ENCODE measurements at places on chromosomes 6 and 20. TPM values are rescaled to one million over a fixed set of nuclear protein-coding genes. Genes with fewer than 3 reads are reported as not detected.

- DNase-seq: no peak
Observed at GRCh38 chr6:87807475-87807874, 105.4 kb upstream of the AKIRIN2 start.

- DNase-seq: no peak
Observed at GRCh38 chr20:31551163-31552081, 37.2 kb downstream of the HM13 start.

DNA sequence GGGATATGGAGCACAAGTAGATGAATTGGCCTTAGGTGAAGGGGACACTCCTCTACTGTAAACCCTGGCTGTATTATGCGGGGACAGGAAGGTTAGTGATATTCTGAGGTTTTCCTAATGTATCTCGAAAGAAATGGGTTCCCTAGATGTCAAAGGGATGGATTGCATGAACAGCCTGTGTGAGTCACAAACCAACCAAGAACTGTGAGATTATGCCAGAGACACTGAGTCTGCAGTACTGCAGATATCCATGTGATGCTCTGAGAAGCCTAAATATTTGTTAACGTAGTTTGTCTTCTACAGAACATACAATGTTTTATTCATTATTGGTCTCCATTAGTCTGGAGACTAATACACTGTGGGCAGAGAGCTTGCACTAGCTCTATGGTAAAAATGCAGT is 182.2 kb downstream of the AKAP7 start:
- no peak for DNase-seq

HLA-DMA gene
- 4.9 TPM for polyA plus RNA-seq

EXOC2 gene
- polyA plus RNA-seq: 27.1 TPM

- no peak for DNase-seq
Observed at GRCh38 chr20:45105317-45105716, 4.4 kb upstream of the KCNS1 start.

GRCh38 chr6:47069156-47069555 is 27.0 kb upstream of the ADGRF1 start:
- no peak for DNase-seq

DCDC2 gene
- polyA plus RNA-seq: 0.05 TPM

DNA sequence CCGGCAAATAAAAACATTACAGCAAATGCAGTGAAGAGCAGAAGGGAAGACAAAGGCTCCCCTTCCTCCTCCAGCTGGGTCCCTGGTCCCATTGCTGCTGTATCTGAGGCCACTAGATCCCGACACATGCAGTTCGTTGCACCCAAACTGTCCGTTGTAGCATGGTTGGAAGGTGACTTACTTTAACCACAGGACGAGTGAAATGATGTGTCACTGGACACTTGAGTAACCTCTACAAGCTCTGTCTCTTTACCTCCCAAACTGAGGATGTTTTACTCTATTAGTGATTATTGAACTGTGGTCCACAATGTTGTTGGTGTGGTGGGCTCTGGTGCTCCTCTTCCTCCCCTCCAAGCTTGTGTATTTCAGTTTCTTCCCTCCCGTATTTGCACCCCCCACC is 46.2 kb upstream of the ARMH2 start:
- no peak for DNase-seq

TINAG gene
- polyA plus RNA-seq: 0.09 TPM

- no peak for DNase-seq
Observed at GRCh38 chr6:86936834-86937218, 502 bp upstream of the HTR1E start.

DNA sequence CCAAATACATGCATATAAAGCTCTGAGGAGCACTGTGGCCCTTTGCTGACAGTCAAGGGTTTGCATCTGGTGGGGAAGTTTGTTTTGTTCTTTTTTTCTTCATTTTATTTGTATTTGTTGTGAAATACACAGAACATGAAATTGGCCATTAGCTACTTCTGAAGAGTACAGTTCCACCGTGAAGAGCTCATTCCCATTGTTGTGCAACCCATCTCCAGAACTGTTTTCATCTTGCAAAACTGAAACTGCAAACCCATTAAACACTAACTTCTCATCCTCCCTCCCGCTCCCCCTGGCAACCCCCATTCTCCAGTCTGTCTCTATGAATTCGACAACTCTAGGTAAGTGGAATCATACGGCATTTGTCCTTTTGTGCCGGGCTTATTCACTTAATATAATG is 231.3 kb downstream of the TFAP2C start:
- DNase-seq: no peak

GRCh38 chr20:17023806-17024205 is 203.0 kb upstream of the PCSK2 start:
- no peak for DNase-seq

DNA sequence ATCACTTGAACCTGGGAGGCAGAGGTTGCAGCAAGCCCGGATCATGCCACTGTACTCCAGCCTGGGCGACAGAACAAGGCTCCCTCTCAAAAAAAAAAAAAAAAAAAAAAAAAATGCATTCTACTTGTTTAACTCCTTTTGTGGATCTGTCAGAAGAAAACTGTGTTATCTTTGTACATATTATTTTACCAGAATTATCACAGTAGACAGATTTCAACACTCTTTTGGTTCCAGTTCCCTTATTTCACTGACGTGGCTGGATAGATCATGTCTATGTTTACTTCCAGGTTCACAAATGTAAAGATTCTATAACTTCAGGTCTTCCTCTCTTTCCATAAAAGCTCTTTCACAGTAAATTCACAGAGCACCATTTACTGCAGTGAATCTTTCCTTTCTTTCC is 18.4 kb downstream of the NUDT3 start:
- no peak for DNase-seq

EMILIN3 gene
- 28.2 TPM for polyA plus RNA-seq

DNA sequence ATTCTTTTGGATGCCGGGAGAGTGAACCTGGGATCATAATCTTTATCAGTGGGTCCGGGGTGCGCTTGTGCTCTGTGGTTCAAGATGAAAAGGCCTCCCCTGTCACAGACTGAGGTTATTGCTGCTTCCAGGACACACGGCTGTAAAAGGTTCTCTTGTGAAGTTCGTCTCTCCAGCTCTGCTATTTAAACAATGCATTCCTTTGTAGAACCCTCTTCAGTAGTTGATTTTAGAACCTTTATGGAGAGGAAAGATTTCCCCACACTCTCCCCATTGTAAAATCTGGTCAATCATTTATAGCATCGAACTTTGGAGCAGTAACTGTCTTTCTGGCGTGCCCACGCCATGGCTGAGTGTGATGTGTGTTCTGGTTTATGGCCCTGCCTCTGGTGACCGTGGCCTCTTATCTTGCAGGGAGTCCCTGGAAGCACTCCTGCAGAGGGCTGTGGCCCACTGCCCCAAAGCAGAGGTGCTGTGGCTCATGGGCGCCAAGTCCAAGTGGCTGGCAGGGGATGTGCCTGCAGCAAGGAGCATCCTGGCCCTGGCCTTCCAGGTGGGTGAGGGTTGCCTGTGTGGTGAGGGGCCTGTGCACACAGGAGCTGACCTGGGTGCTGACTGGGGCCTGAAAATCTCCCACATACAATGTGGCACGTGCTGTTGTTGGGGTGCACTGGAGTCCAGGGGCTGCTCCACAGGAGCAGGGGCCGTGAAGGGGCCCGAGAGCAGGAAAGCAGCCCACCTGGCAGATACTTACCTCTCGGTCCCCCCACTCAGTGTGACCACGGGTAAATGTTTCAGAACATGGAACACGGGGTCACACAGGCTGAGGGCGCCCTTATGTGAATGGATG is 11.6 kb upstream of the C20orf204 start:
- DNase-seq: no peak

- DNase-seq: no peak
Observed at GRCh38 chr6:137690034-137690433, 177.0 kb upstream of the TNFAIP3 start.

DNA sequence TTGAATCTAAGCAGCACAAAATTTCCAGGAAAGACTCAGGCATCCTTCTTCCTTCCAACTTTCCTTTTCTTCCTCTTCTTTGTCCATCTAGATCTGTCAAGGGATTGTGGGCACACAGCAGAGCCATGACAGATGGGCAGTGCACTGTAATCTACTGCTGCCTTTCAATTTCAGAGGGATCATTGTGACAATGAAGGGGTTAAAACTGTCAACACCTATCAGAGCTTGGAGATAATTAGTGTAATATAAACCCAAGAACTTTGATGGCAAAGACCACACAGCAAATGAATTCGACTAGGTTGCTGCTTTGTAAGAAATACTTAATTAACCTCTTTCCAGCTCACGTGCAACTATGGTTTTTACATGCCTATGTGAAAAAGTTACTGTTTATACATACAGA is 55.0 kb downstream of the SAMD5 start:
- no peak for DNase-seq

IFT52 gene
- 29.6 TPM for polyA plus RNA-seq

- no peak for DNase-seq
Observed at GRCh38 chr6:149147938-149148718, 169.4 kb upstream of the TAB2 start.

GRCh38 chr6:77095936-77096627 is 367.2 kb downstream of the HTR1B start:
- no peak for DNase-seq

GRCh38 chr6:100889351-100889750 is 8.2 kb upstream of the ASCC3 start:
- DNase-seq: no peak

GINS1 gene
- polyA plus RNA-seq: 8.5 TPM

- DNase-seq: no peak
Observed at GRCh38 chr6:32110632-32111031, 1.5 kb upstream of the TNXB start.

IPCEF1 gene
- polyA plus RNA-seq: 2.0 TPM

TLDC2 gene
- polyA plus RNA-seq: 0.27 TPM

TMEM200A gene
- 13.5 TPM for polyA plus RNA-seq

DNA sequence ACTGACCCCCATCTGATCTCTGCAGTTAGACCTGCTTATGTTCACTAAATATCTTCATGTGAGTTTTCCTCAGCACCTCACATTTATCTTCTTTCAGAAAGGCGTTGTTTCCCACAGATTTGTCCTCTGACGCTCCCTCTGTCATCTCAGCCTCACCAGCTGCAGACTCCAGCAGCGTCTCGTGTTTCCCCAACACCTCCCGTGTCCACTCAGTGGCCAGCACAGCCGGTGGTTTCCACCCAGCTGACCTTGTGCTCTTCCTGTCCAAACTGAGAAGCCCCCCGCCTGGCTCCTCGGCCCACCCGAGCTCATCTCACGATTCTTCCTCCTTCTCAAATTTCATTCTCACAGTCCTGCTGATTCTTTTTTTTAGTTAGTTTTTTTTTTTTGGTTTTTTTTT is 12.5 kb downstream of the ERMARD start:
- DNase-seq: no peak

DNA sequence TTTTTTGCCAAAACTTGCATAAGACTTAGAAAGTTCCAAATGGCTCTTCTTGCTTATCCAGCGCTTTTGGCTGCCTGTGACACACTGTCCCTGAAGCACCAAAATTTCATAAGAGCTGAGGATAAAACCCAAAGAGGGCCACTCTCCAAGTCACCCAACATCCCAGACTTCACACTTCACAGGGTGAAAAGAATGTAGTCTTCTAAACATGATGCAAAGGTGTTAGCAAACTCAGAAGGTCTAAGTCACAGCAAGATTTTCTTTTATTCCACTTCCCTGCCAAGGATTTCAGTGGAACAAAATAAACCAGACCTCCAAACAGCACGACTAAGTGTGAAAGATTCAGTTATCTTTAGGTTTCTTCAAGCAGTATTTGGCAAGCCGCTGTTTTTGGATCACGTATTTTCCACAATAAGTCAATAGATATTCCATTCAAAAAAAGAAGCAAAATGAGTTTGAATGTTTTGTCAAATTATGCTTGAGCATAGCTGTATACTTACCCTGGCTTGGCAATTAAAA is 44.6 kb upstream of the CD93 start:
- no peak for DNase-seq

- no peak for DNase-seq
Observed at GRCh38 chr20:9342651-9343050, 171.7 kb upstream of the LAMP5 start.

DNA sequence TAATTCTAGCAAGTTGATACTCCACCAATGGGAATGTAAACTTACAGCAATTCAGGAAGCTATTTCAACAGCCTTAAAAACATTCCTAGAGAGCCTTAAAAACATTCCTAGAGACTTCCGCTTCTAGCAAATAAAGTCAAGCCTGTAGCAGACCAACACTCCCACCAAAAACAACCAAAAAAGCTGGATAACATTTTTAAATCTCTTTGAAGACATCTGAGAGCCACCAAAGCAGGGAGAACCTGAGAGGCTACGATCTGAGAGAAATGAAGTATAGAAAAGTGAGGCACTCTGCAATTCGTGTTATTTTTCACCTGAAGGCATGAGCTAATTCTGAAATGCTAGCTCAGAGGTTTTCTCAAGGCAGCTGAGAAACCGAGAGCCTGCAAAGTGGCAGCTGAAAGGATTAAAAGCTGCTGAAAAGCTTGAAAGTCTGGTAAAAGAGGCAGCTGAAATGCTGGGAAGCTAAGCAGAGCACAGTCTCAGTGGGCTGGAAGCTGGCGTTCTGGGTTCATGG is 20.9 kb downstream of the GPR63 start:
- DNase-seq: no peak

MCCD1 gene
- polyA plus RNA-seq: not detected

DNA sequence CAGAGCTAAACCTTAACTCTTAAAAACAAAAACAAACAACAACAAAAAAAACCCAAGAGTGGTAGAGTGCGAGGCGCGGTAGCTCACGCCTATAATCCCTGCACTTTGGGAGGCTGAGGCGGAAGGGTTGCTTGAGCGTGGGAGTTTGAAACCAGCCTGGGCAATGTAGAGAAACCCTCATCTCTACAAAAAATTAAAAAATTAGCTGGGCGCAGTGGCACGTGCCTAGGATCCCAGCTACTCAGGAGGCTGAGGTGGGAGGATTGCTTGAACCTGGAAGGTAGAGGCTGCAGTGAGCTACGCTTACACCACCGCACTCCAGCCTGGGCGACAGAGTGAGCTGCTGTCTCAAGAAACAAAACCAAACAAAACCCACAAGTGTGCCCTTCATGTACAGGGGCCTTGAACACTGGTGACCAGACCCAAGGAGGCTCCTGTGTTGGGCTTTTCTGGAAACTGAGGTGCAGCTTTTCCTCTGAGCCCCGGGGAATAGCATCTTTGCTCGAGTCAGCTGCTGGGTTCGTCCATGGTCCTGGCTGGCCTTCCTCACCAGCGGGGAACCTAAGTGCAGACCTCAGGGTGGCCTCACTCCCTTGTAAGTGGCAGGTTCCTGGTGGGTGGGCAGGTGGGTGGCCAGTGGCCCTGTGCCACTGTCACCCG is 39.9 kb downstream of the PYGB start:
- DNase-seq: no peak

DNA sequence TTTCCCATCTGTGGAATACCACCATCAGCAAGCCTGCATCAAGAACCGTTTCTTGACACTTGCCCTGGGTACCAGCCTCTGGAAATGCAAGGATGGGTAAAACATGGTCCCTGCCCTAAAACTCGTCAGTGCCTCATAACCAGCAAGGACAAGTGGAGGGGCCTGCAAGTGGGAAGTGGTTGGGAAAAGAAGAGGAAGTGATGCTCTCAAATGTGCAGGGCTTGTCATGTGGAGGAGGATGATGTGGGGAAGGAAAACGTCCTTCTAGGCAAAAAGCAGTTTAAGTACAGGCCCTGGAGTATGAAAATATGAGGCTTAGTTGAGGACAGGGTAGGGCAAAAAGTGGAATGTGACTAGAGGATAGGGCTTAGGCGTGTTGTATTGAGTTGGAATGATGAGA is 19.0 kb downstream of the RREB1 start:
- DNase-seq: no peak

- no peak for DNase-seq
Observed at GRCh38 chr6:22807818-22808217, 238.5 kb downstream of the HDGFL1 start.

CCDC167 gene
- 18.5 TPM for polyA plus RNA-seq

All from muscle of back (tissue), 13 donors.